ENCODE measurements at places on chromosomes 7 and 10.

DNA sequence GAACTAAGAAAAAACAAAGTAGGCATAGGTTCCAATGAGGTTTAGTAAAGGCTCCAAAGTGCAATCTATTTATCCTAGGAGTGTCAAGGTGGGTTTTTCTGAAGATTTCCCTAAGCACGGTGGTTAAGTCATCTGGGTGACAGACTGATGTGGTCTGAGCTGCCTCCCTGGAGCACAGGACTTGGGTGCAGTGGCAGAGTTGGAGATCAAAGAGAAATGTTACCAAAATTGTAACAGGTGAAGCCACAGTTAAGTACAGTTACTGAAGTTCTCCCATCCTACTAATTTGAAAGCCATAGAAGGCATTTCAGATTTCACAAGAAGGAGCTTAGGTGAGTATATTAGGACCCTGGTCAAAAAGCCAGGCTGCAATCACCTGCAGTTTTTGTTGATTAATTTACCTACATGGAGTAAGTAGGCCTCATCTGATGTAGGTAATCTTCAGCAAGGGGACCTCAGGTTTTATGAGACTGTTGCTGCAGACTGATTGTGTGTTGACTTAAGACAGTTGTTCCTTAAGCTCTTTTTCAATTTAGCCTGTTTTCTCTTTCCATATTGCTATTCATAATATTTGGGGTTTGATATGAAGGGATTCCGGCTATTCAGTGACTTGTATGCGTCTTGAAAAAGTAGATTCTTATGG is 3.0 kb downstream of the DLX6 start:
- no peak for DNase-seq

DNA sequence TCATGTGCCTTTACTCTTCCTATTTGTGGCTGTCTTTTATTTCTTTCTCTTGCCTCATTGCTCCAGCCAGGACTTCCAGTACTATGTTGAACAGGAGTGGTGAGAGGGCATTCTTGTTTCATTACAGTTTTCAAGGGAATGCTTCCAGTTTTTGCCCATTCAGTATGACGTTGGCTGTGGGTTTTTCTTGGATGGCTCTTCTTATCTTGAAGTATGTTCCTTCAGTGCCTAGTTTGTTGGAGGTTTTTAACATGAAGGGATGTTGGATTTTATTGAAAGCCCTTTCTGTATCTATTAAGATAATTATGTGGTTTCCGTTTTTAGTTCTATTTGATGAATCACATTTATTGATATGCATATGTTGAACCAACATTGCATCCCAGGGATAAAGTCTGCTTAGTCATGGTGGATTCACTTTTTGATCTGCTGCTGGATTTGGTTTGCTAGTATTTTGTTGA is 96.8 kb downstream of the GLCCI1 start:
- DNase-seq: peak; percentile 75

- DNase-seq: no peak
Measured at GRCh38 chr7:50314836-50315592, 10.5 kb downstream of the IKZF1 start.

GRCh38 chr10:133274751-133275683 is 1.7 kb downstream of the ADAM8 start:
- peak; percentile 68 for DNase-seq

GRCh38 chr10:97633921-97634320 is 621 bp upstream of the MORN4 start:
- DNase-seq: no peak

- DNase-seq: no peak
Measured at GRCh38 chr10:129521161-129522025, 54.4 kb downstream of the MGMT start.

DNA sequence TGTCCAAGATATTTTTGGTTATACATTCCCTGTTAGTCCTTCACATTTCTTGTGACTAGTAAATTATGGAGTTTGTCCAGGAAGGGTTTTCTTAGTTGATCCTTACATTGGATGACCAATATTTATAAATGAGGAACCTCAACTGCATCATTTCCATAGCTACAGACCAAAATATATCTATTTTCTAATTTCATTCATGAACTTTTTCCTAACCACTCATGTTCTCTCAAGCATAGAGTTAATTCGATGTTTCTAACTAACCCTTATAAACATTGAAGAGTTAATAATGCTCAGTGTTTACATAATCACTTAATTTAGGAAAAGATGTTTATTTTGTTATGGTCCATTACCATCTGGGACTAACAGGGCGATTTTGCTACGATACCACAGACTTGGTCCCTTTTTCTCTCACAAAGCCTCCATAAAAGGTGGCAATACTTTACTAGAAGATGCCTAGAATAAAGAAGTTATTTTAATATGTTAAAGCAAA is 591.0 kb downstream of the MAGI2 start:
- no peak for DNase-seq

- peak; percentile 9 for DNase-seq
Measured at GRCh38 chr7:152076940-152077933, 51.8 kb downstream of the GALNT11 start.

GRCh38 chr7:149610441-149611011 is 112.9 kb upstream of the ZNF746 start:
- DNase-seq: no peak

- no peak for DNase-seq
Measured at GRCh38 chr7:100546926-100547800, 8.2 kb downstream of the AGFG2 start.

DNA sequence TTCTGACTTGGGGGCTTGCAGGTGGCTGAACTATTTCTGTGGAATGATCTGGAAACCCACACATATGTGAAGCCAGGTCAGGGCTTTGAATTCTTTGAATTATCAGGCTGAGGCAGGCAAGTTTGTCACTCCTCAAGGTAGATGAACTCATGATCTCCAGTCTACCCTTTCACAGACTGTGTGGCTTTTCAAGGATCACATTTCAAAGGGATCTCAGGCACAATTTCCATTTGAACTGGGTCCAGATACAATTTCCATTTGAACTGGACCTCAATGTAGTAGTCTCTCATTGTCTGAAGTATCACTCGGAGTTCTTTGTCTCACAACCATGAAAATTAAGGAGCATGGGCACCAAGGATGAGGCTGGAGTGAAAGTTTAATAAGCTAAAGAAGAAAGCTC is 25.7 kb upstream of the EIF4H start:
- no peak for DNase-seq

DNA sequence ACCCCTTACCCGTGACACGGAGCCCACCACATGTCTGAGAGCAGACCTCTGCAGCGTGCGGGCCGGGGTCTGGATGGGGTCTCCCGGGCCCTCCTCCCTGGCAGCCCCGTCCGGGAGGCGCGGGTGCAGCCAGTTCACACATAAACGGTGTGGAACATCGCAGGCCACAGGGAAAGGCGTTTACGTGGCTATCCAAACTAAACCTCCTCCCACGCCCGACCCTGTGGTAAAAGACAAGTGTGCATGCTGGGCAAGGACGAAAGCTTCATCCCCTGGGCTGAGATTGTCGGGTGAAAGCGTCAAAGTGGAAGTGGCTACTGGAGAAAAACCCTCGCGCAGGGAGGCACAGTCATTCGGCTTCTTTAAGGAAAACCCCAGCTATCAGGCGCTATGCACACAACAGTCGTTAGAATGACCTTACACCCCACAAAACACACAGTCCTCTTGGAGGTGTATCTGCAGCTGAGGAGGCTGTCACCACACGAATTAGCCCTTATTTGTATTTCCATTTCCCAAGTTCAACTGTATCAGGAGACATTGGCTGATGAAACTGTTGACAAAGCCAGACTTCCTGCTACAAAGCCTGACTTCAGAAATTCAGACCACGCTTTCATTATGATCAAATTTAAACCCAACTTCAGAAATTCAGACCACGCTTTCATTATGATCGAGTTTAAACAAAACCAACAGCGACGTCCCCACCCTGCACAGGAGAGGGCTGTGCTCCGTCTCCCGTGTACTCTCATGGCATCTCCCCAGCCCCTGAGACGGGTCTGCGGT is 15.3 kb downstream of the GPER1 start:
- no peak for DNase-seq

DNA sequence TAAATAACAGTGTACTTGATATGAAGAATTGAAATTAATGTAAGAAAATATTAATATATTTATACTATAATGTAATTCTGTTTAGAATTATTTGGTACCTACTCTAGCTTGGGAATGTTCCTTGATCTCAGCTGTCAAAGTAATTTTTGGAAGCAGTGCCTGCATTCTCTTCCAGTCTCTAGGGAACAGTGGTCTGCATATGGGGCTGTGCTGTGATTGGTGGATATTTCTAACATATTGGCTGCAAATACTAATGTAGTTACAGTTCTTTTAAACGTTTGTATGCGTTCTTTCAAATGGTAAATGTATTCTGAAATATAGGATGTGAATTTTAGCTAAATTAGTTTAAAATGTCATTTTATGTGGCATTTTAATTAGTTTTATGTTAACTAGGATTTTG is 87.2 kb downstream of the PHF14 start:
- DNase-seq: no peak

GRCh38 chr7:148264933-148265557 is 325.5 kb upstream of the C7orf33 start:
- DNase-seq: peak; percentile 60

GRCh38 chr10:16360001-16360400 is 76.8 kb upstream of the PTER start:
- no peak for DNase-seq

GRCh38 chr7:63093481-63093880 is 905.2 kb upstream of the ZNF722 start:
- DNase-seq: no peak

- peak; percentile 7 for DNase-seq
Measured at GRCh38 chr10:129442866-129443265, 24.2 kb upstream of the MGMT start.

DNA sequence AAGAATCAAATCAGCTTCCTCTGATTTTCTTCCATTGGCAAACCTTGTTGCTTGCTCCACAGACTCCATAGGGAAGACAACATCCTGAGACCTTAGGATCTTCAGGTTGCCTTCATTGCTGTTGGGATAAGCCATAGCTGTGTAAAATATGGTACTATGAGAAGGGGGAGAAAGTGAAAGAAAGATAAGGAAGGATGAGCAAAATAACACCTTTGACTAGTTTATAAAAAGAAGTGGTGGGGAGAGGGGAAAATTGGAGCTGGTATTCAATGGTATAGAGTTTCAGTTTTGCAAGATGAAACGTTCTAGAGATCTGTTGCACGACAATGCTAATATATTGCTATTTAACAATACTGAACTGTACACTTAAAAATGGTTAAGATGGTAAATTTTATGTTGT is 180.4 kb upstream of the PHYHIPL start:
- no peak for DNase-seq

DNA sequence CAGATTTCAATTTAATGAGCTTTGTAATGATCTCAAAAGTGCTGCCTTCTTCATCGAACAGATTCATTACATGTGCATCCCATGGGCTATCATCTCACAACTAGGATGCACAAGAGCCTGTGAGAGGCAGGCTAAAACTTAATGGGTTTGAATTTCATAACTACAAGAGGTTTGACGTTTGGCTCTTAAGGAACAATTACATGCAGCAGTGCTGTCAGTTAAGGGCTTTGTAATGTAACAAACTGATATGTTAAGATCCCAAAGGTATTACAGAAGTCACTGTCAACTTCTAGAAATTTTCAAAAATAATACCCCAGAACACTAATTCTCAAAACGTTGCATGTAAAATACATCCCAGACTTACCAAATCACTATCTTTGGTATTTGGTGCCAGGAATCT is 33.2 kb downstream of the KIF20B start:
- DNase-seq: no peak

DNA sequence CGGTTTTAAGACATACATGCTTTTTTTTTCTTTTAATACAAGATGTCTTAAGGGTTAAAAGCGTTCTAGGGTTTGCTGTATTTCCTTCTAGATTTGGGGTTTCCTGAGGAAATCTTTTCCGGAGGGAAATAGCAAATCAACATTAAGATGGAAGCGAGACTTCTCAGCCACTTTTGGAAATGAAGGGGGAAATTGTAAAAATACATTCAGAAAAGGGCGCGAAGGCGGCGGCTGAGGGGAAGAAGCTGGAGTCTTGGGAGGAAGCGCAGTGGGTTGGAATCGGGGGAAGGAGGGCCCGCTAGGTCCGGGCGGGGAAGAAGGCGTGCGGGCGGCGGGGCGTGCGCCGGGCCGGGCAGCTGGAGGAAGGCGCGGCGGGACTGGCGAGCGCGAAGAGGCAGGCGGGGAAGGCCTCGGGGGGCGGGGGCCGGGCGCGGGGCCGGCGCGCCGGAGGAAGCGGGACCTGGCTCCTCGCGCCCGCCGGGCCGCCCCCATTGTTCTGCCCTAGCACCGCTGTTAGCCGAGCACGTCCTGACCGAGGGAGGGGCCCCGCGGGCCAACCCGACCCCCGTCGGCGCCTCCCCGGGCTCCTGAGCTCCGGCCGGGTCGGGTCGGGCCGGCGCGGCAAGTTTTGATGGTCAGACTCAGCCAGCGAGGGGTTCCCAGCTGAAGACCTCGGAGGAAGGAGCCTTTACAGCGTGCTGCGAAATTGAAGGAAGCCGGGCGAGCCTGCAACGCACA is 1.5 kb upstream of the SKIDA1 start:
- peak; percentile 77 for DNase-seq

- DNase-seq: peak; percentile 5
Measured at GRCh38 chr7:102289057-102289456, 2.4 kb downstream of the SH2B2 start.

DNA sequence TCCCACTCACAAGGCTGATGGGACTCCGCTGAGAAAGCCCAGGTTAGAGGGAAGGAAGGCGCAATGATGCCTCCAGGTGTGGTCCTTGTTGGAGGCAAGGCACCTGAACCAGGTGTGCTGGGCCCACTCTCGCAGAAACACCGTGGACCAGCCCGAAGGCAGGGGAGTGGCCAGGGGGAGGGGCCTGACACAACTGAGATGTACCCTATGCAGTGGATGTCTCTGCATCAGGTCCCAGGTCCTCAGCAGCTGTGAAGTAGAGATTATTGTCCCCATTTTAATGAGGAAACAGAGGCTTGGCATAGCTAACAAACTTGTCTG is 32.0 kb downstream of the GBX1 start:
- DNase-seq: no peak

DNA sequence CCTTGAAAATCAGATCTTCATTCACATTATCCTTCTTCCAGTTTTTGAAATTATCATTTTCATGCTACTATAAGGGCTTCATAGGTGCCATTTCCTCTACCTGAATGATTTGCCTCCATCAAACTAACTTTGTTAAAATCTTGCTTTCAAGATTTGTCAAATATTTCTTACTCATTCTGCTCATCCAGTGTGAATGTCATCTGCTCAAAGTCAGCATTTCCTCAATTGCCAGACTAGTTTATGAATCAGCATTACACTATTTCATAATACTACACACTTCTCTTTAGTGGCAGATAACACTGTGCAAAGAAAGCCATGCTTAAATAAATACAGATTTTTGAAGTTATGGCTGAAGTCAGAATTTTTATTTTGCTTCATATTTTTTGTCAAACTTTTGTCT is 21.3 kb upstream of the LIPF start:
- no peak for DNase-seq

DNA sequence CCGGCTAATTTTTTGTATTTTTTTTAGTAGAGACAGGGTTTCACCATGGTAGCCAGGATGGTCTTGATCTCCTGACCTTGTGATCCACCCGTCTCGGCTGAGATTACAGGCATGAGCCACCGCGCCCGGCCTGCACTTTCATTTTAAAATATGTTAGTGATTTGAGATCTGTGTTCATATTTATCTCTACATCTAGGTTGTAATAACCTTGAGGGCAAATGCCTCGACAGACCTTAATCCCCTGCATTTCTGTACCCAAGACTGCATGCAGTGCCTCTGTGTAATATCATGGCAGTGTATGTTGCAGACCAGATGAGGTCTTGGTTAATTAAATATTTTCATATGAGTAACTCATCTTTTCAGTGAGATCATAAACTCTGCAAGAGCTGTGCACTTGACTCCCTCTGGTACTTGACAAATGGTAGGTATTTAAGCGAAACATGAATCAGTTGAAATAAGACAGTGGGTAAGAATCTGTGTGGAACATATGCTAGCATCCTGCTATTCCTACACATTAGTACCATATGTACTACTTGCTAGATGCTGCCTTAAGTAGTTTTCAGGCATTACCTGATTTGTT is 673.9 kb upstream of the ANKRD30A start:
- no peak for DNase-seq

Measured in Daoy (cell line).